ENCODE measurements at places on chromosomes 1 and 21.

DNA sequence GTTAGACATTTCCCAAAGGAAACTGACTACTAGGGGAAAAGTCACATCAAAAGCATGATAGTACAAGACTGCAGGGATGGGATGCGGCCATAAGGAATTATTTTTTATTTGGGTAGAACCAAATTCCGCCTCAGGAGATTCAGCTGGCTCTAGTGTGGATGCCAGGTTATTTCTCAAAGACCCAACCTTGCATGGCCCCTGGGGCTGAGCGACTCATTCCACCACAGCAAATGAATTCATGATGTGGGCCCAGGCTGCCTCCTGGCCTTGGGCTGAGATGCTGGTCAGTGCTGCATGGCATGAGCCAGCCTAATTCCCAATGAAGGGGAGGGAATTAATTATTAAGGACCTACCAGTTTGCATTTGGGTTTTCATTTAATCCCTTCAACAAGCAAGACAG is 11.8 kb downstream of the TMEM35B start:
- DNase-seq = no peak

DNA sequence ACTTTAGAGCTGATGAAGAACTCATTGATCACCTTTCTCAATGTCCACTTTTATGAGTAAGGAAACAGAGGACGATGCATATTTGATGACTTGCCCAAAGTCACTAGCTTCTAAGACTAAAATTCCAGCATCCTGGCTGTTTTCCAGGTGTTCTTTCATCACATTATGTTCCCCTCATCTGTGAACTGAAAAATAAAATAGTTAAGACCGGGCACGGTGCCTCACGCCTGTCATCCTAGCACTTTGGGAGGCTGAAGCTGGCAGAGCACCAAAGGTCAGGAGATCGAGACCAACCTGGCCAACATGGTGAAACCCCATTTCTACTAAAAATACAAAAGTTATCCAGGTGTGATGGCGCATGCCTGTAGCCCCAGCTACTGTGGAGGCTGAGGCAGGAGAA is 297.5 kb downstream of the DUSP10 start:
- no peak for DNase-seq

- no peak for DNase-seq
Observed at GRCh38 chr1:217106231-217106901, 383.1 kb upstream of the ESRRG start.

GRCh38 chr1:184197831-184198230 is 146.3 kb downstream of the TSEN15 start:
- no peak for DNase-seq

- DNase-seq = no peak
Observed at GRCh38 chr1:183719289-183719688, 66.2 kb upstream of the APOBEC4 start.

GRCh38 chr1:27478098-27478497 is 11.9 kb downstream of the WASF2 start:
- DNase-seq = no peak

DNA sequence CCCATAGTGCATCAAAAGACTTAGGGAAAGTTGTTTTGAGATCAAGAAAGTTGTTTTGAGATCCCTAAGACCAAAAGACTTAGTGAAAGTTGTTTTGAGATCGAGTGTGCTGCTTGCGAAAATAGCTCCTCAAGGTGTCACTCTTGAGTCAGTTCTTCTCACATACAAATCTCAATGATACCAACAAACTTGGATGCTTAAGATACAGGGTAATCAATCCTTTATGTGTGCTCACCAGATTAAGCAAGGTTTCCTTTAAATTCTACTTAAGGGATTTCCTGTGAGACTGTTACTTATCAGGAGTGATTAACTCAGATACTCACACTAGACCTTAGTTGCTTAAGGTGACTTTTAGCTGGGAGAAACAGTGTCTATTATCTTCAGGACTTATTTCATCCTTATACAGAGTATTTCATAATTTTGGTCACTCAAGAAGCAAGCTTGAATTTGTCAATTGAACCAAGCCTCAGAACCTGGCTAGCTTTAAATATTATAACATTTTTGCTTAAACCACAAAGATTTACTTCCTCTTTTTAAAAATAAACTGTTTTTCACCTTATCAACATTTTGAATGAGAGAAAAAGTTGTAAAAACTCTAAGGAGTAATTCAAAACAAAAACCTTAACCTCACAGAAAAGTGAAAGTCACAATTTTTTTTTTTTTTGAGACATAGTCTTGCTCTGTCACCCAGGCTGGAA is 8.0 kb upstream of the RLF start:
- DNase-seq = no peak

GRCh38 chr1:172770071-172770470 is 111.2 kb downstream of the FASLG start:
- DNase-seq = no peak

GRCh38 chr21:41783476-41784180 is 16.8 kb upstream of the RIPK4 start:
- DNase-seq = peak; percentile 38

DNA sequence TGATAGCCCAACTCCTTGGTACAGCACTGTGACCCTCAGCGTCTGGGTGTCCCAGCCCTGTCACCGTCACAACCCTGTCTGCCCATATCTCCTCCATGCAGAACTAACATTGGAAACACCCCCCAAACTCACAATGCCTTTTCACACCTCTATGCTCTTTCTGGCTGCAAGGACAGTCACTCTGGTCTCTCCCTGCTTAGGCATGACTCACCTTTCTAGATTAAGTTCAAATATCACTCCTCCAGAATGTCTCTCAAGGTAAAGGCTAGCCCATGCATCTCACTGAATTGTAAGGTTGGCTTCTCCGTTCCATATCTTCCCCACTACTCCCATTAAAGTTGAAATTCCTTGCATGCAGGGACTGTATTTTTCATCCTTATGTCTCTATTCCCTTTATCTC is 17.0 kb upstream of the CAPN8 start:
- DNase-seq = no peak

DNA sequence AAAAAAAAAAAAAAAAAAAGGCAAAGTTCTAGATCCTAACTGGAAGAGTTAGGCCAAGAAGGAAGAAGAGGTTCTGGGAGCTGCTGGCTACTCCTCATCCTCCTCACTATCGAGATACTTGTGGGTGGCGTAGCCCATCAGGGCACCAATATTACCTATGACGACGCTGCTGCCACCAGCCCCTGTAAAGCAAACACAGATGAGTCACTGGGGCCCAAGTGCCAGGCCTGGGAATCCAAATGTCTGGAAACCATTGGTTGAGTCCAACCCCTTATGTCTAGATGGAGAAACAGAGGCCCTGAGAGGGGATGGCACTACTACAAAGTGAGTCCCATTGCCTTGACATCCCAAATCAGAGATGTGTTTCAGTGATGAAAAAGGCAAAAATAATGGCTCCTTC is 5.7 kb downstream of the IFI6 start:
- DNase-seq = no peak

DNA sequence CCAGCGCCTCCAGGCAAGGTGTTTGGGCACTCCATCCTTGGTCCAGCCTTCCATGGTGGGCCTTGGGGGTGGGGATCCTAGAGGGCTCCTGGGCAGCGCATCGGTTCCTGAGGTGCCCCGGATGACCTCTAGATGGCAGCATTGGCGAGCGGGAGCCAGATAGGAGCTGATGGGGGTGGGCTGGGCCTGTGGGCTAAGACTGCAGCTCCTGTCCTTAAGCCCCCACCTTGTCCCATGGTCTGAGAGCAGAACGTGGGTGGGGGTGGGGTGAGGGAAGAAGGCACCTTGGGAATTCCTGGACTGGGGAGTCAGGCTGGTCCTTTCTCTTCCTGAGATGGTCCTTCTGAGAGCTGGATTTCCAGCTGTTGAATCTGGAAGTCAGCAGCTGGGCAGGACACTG is 93.4 kb upstream of the CSF3R start:
- DNase-seq = no peak

- no peak for DNase-seq
Observed at GRCh38 chr1:154157520-154158306, 2.8 kb upstream of the NUP210L start.
